ENCODE measurements at places on chromosomes 11 and 22. TPM values are rescaled to one million over a fixed set of nuclear protein-coding genes. Genes with fewer than 3 reads are reported as not detected.

TEX12 gene
- not detected for total RNA-seq

KCNJ4 gene
- total RNA-seq, result not detected

C11orf91 gene
- total RNA-seq, result 0.66 TPM

PATE2 gene
- not detected for total RNA-seq

UFD1 gene
- total RNA-seq, result 106 TPM

CALCA gene
- total RNA-seq, result not detected

SCO2 gene
- 9.5 TPM for total RNA-seq

SUSD2 gene
- total RNA-seq, result 1.6 TPM

ANO9 gene
- 77.6 TPM for total RNA-seq

ENTHD1 gene
- 0.41 TPM for total RNA-seq

OTOG gene
- not detected for total RNA-seq

KLHL35 gene
- 0.85 TPM for total RNA-seq

SLC36A4 gene
- total RNA-seq, result 14.1 TPM

RIMBP3C gene
- 0.68 TPM for total RNA-seq

MYO18B gene
- total RNA-seq, result 1.3 TPM

CNIH2 gene
- 3.1 TPM for total RNA-seq

OR2AG1 gene
- total RNA-seq, result not detected

CCDC157 gene
- total RNA-seq, result 4.6 TPM

OR5A1 gene
- not detected for total RNA-seq

RTL10 gene
- 16.7 TPM for total RNA-seq

SYT13 gene
- total RNA-seq, result not detected

UBASH3B gene
- 10.2 TPM for total RNA-seq

RAG2 gene
- not detected for total RNA-seq

LDHAL6A gene
- 0.07 TPM for total RNA-seq

SLC22A8 gene
- not detected for total RNA-seq

KRTAP5-2 gene
- total RNA-seq, result not detected
